ENCODE measurements at places on chromosomes 7 and 10.

DNA sequence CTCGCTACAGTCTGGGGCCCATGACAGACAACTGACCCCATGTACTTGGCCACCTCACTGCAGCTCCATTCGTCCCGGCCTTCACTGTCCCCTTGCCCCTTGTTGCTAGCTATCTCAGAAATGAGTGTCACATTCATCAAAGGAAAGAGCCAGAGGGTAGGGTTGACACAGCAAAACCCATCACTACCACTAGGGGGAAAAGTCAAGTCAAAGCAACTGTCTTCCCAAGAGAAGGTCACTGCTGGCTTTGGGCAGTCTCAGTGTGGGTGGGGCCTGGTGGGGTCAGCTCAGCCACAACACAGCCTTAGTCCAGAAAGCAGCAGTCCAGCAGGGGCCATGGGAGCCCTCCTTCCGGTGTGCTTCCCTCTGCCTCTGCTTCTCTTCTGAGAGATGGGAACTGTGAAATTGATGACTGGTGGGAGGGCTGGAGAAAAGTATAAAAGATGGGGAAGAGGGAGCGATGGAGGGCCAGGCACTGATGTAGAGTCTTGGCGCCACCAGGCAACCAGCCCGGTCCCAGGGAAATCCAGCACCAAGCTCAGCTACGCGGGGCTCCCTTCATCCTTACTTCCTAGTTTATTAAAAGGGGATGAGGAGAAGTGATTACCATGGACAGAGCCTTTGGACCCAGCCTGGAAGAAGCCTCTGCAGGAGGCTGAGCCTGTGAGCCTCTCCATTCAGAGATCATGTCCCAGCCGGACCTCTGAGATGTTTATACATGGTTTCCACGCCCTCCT, 58.0 kb downstream of the PLXNA4 start:
- DNase-seq, result no peak

DNA sequence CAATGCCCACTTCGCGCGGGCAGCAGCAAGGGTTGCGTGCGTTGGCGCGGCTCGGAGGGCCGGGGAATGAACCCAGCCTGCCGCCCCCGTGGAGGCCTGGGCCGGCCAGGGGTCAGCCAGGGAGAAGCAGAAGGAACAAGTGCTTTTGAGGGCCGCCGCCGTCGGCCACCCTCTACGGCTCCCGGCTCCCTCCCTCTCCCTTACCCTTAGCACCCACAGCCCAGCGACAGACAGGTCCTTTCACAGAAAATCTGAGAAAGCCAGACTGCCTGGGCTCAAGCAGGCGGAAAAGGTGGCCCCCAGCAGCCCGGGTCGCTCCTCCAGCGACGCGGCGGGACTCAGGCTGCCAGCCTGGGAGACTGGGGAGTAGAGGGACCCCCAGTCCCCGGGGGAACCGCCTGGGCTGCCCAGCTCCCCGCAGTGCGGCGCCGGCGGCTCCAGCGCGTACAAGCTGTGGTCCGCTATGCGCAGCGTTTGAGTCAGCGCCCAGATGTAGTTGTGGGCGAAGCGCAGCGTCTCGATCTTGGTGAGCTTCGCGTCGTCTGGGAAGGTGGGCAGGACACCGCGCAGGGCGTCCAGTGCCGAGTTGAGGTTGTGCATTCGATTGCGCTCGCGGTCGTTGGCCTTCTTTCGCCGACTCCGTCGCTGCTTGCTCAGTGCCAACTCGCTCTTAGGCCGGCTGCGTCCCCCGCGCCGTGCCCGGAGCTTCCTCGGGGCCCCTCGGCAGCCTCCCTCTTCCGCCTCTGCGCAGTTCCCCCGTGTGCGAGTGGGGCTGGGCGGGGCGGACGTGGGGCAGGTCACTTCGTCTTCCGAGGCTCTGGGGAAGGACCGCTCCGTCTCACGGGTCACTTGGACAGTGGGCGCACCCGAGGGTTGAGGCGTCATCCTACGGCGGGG, 815 bp downstream of the NEUROG3 start:
- DNase-seq, result peak; percentile 61

DNA sequence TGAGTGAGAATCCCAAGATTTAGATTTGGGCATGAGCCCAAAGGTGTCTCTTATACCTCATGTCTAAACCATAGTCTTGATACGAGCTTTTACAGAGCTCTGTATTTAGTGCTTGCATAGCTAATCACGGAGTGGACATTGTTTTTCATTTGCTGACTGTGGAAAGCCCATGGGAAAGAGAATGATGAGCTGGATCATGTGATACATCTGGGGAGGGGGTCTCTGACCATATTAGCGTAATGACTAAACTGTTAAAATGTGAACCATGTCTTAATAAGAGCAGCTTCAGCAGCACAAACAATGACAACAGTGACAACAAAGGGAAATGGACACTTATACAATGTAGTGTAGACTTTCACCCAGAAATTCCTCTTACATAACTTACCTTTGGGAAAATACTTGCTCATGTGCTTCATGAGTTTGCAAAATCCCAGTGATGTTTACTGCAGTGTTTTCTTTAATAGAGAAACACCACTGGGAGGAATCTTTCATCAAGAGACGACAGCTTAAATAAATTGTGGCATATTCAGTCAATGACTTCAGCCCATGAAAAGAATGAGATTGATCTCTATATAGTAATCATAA, 44.0 kb upstream of the ITGB1 start:
- no peak for DNase-seq

DNA sequence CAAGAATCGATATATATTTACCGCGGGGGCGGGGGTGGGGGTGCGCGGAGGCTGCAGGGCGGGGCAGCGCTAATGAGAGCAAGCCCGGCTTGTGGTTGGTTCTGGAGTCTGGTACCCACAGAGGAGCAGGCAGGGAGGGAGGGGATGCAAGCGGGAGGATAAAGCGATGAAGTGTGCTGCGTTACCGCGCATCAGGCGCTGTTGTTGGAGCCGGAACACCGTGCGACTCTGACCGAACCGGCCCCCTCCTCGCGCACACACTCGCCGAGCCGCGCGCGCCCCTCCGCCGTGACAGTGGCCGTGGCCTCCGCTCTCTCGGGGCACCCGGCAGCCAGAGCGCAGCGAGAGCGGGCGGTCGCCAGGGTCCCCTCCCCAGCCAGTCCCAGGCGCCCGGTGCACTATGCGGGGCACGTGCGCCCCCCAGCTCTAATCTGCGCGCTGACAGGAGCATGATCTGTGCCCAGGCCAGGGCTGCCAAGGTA, at the start of gene HECW1:
HECW1 (plus strand) TSS at position 189 of the 482 bp plus-strand sequence. CDS start 131,259 bp downstream, outside the sequence.
- no peak for DNase-seq

DNA sequence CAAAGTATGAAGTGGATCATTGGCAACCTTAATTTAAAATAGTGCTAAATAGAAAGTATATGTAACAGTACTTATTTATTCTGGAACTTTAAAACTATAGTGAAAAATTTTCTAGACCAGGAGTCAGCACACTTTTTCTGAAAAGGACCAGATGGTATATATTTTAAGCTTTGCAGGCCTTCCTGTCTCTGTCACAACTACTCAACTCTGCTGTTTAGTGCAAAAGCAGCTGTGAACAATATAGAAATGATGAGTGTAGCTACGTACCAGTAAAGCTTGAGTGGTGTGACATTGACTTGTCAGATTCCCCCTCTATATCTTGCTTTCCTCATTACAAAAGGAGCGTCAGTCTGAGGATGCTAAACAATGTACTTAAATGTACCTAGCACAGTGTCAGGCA, 88.1 kb upstream of the IGFBP3 start:
- no peak for DNase-seq

- DNase-seq, result no peak
Observed at GRCh38 chr7:95798401-95798930, 26.1 kb downstream of the DYNC1I1 start.

DNA sequence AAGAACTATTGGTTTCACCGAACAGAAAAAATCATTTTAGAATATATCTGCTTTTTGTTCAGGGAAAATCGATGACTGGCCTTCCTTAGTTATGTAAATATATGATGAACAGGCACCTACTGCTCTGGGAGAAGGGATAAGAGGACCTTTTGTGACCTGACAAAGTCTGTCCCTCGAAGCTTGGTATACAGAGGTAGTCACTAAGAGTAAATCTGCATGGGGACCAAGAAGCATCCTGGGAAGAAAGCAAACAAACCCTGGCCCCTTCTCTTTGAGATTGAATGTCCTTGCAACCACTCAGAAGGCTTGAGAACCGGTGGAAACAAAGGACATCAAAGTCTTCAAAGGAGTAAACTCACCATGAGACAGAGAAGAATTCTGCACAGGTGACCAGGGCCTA, 52.3 kb downstream of the SKIDA1 start:
- no peak for DNase-seq

DNA sequence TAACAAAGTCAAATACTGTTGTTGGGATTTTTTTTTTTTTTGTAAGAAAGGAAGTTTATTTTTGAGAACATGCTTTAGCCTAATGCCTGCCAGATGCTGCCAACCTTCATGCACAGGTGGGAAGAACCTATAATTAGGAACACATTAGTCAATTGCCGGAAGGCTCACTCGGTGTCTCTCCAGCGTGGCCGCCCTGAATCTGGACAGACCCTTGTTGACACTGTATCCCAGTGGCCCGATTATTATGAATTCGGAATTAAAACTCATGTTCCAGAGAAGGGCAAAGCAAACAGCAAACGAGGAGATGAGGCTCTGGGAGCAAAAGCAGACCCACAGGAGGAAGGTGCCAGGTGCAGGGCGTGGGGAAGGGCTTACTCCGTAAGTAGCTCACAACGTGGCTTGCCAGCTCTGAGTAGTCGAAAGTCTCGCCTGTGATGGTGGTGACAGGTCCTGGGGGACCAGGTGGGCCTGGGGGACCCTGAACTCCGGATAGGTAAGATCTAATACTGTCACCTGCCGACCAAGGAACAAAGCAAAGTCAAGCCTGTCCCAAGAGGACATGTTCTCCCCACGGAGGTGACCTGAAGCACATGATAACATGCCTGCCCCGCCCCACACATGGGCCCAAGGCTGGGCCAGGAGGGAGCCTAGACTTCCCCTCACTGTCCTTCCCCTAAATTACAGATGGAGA, 48.3 kb downstream of the COL17A1 start:
- DNase-seq, result no peak

DNA sequence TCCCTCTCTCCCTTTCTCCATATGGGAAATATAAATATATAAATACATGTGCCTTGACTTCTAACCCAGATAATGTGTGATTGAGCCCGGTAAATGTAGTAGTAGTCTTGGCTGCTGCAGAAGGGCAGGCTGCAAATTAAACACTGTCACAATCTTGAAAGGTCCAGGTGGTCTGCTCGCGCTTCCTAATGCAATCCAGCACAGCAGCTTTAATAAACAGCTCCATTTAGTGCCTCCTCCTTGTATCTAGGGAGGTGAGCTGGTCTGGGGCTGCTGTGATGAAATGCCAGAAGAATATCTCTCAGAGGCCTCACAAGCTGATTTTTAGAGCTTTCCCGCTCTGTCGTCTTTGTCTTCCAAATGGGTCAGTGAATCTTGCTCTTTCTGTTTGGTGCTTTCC, 782 bp downstream of the POU6F2 start:
- DNase-seq, result no peak

GRCh38 chr7:8639668-8640067, 206.3 kb downstream of the NXPH1 start:
- no peak for DNase-seq

GRCh38 chr10:49649294-49649693, 30.2 kb upstream of the C10orf53 start:
- no peak for DNase-seq

GRCh38 chr10:129833468-129833950, 130.6 kb downstream of the EBF3 start:
- DNase-seq, result no peak

- no peak for DNase-seq
Observed at GRCh38 chr10:126904818-126905701, at the start of gene DOCK1. Gene DOCK1 (plus strand): TSS chr10:126905428. CDS start chr10:126905518, 90 bp downstream.

All from activated T-cell treated with anti-CD3 and anti-CD28 coated beads, Interleukin-2, amount 50 U/mL, for 24 hours (primary cell).